ENCODE measurements at places on chromosomes 1 and 21. TPM values are rescaled to one million over a fixed set of nuclear protein-coding genes. Genes with fewer than 3 reads are reported as not detected.

The VWA5B1 gene
- not detected for total RNA-seq

- H3K27ac ChIP-seq, result no peak overlapping the region
- no peak for DNase-seq
- no peak overlapping the region for H3K4me3 ChIP-seq
- H3K27me3 ChIP-seq, result no peaks in the 10 kb centered on the region
- peaks cover 86% of the 10 kb centered on the region for H3K4me1 ChIP-seq
These were observed 6.9 kb downstream of the EPS15 start for GRCh38 chr1:51512120-51512519.

DNA sequence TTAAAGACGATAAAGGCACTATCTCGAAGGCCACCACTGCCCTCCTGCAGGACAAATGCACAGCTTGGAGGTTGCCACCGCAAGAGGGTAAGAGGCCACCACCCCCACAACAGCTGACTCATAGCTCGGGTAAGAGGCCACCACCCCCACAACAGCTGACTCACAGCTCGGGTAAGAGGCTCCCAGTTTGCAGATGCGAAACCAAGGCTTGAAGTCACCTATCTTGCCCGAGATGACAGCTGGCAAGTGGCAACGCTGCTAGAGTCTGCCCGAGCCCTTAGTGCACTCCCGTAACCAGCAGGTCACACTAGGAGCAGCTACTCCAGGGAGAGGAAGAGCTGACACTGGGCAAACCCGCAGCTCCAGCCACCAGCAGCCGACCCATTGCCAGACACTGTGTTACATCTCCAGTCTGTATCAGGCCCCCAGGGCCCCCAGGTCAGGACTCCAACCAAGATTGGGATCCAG, 17.1 kb upstream of the SPSB1 start:
- H3K27me3 ChIP-seq, result no peaks in the 10 kb centered on the region
- H3K27ac ChIP-seq, result no peak overlapping the region
- no peak overlapping the region for H3K4me3 ChIP-seq

GRCh38 chr1:241250465-241250864, 106.5 kb downstream of the RGS7 start:
- DNase-seq, result no peak
- no peaks in the 10 kb centered on the region for H3K36me3 ChIP-seq
- H3K4me3 ChIP-seq, result no peak overlapping the region

DNA sequence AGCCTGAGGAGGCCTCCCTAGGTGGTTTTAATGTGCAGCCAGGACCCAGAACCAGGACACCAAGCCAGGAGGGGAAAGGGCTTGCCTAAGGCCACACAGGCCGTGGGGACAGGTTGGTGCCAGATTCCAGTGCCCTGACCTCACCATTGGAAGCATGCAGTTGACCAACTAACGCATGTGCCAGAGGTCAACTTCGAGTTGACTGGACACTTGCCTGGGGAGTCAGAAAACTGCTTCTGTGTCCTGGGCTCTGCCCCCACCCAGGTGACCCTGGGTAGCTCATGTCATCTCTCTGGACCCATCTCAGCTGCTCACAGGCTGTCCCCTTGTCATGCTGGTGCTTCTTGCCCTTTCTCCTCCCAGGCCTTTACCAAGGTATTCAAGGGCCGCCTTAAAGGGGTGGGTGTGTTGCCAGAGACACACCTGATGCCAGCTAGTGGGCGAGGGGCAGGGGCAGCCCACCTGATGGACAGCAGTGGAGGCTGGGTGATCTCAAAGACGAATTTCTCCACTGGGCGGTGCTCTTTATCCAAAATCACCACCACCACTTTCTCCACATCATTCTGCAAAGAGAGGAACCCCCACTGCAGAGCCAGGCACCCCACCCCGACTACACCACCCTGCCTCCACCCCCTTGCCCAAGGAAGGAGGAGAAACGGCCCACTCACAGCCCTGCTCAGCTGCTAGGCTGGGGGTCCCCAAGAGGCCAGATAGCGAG, 4.4 kb downstream of the MAD2L2 start:
- H3K36me3 ChIP-seq, result peaks cover 12% of the 10 kb centered on the region
- peaks cover 20% of the 10 kb centered on the region for H3K4me1 ChIP-seq
- H3K27me3 ChIP-seq, result no peaks in the 10 kb centered on the region
- no peak for DNase-seq
- no peak overlapping the region for H3K27ac ChIP-seq
